T-helper 9 cell (primary cell): ENCODE measurements at places on chromosomes 16 and 17.
A peak's percentile ranks its signal among the peaks of the same experiment; 100 is the strongest.

DNA sequence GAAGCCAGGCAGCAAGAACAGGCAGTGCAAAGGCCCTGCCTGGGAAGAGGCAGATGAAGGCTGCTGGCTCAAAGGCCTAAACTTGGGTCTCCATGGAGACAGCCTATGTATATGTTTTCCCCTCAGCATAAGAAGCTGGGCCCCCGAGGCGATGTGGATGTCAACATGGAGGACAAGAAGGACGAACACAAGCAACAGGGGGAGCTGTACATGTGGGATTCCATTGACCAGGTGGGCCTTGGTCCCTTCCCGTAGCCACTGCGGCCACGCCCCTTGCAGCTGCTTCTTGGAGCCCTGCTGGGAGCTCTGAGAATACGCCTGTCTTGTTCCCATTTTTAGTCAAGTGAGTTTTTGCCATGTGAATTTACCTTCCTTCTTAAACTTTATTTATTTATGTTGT is 106.0 kb downstream of the SDR42E1 start:
- no peak for DNase-seq

DNA sequence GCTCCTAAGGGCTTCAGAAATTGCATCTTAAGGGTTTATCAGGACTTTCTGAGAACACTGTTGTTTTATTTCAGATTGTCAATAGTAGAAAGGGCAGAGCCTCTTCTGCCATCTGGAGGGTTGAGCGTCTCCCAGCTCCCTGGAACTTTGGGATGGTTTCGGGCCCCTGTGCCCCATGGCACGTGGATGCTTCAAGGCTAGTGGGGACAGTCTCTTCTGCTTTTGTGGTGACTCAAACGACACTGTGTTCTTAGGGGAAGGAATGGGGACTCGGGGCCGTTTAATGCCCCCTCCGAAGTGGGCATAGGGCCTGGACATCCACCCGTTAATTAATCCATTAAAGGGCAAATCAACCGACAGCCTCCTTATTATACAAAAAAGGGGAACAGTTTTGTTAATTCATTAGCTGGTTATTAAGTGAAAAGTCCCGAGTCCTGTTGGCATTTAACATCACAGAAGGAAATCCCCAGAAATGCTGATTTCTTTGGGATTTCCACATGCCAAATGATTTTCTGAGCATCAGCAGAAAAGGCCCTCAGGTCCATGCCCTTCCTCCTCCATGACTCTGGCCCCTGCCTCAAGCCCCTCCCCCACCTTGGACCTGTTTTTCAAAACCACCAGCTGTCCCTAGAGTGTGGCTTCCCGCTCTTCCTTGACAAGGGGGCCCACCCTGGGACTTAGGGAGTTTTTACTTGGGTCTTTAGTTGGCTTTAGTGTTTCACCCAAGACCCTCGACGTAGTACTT is 68.7 kb downstream of the ARSG start:
- no peak for DNase-seq

DNA sequence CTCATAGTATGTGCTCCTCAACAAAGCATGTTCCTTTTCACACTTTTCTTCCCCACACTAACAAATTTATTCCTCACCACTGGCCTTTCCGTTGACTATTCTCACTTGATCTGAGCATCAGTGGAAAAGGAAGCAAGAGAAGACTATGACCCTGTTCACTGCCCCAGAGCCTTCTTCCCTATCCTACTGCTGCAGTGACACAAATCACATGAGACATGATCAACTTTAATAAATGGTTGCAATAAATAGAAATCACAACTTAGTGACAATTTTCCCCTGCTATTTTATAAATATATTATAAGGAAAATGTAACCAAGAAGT is 438.7 kb upstream of the SOX9 start:
- no peak for DNase-seq

GRCh38 chr17:39699818-39700147 is at the start of gene ERBB2:
Gene ERBB2 (plus strand): TSS chr17:39700064. CDS start chr17:39700239, 175 bp downstream.
- no peak for DNase-seq

GRCh38 chr16:72072514-72073342 is 9.7 kb downstream of the HPR start:
- DNase-seq, result no peak

DNA sequence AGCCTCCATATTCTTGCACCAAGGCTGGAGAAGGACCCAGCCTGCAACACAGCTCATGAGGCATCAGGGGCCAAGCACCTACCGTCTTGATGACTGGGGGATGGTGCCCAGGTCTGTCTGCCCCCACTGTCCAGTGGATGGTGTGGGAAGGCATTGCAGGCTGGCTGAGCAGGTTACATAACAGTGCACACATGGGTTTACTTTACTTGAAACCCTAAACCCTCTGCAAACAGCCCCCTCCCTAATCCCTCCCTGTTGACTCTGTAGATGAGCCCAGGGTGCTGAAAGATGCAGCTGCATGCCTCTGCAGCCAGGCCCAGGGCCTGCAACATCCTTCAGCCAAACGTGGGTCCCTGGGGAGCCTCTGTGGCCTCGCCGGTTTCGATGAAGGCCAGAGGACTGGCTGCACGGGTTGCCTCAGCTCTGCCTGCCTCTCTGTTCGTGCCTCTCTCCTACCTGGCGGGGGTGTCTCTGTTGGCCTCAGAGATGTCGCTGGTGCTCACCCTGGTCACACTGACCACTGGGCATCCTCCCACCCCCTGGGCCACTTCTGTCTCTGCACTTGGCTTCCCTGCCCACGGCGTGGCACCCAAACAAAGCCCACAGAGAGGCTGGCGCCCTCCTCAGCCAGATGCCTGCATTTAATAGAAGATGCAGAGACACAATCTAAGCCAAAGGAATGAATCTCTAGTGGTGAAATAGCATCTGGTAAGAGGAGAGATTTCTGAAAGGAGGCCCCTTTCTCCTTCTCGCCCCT is 95.1 kb downstream of the METRNL start:
- DNase-seq, result no peak

DNA sequence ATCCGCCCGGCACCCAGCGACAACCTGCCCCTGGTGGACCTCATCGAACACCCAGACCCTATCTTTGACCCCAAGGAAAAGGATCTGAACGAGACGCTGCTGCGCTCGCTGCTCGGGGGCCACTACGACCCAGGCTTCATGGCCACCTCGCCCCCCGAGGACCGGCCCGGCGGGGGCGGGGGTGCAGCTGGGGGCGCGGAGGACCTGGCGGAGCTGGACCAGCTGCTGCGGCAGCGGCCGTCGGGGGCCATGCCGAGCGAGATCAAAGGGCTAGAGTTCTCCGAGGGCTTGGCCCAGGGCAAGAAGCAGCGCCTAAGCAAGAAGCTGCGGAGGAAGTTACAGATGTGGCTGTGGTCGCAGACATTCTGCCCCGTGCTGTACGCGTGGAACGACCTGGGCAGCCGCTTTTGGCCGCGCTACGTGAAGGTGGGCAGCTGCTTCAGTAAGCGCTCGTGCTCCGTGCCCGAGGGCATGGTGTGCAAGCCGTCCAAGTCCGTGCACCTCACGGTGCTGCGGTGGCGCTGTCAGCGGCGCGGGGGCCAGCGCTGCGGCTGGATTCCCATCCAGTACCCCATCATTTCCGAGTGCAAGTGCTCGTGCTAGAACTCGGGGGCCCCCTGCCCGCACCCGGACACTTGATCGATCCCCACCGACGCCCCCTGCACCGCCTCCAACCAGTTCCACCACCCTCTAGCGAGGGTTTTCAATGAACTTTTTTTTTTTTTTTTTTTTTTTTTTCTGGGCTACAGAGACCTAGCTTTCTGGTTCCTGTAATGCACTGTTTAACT is 1.0 kb downstream of the NOG start:
- DNase-seq, result no peak

- no peak for DNase-seq
These were observed 1.8 kb upstream of the ZPBP2 start for GRCh38 chr17:39866013-39866730.

- DNase-seq, result no peak
These were observed 181.1 kb downstream of the CCDC182 start for GRCh38 chr17:57563958-57564357.

GRCh38 chr17:65230040-65230439 is 92.9 kb downstream of the RGS9 start:
- DNase-seq, result no peak

GRCh38 chr16:72126429-72126765 is 32.8 kb downstream of the DHX38 start:
- no peak for DNase-seq

DNA sequence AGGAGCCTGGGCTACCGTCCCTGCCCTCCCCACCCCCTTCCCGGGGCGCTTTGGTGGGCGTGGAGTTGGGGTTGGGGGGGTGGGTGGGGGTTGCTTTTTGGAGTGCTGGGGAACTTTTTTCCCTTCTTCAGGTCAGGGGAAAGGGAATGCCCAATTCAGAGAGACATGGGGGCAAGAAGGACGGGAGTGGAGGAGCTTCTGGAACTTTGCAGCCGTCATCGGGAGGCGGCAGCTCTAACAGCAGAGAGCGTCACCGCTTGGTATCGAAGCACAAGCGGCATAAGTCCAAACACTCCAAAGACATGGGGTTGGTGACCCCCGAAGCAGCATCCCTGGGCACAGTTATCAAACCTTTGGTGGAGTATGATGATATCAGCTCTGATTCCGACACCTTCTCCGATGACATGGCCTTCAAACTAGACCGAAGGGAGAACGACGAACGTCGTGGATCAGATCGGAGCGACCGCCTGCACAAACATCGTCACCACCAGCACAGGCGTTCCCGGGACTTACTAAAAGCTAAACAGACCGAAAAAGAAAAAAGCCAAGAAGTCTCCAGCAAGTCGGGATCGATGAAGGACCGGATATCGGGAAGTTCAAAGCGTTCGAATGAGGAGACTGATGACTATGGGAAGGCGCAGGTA is 762 bp downstream of the CDK12 start:
- DNase-seq, result peak; percentile 11

GRCh38 chr17:51119415-51120356 is 982 bp downstream of the SPAG9 start:
- peak; percentile 24 for DNase-seq

DNA sequence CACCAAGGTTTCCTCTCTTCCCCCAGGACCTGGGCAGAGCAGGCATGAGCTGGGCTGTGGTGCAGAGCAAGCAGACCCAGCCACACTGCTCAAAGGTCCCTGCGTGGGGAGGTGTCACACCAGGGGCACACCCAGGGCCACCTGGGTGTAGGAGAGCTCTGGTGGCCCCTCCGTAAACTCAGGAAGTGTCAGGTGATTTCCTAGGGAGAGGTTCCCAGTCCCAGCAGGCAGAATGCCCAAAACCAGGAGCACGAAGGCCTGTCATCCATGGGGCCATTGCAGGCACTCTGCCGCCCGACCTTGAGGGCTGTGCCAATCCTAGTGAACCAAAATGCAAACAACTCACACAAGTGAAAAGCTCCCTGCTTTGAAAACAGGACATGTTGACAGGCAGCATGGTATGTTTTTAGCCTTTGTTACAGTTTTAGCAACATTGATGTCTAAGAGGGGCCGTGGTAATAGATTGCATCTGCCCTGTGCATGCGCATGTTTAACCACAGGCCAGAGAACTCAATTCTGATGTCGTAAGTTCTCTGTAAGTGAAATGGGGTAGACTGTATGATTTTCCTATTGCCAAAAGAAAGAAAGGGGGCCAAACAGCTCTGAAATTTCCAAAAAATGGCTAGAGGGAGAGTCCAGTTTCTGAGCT is 21.3 kb downstream of the CIBAR2 start:
- DNase-seq, result no peak

GRCh38 chr16:27511657-27512448 is 37.9 kb downstream of the GTF3C1 start:
- DNase-seq, result no peak

DNA sequence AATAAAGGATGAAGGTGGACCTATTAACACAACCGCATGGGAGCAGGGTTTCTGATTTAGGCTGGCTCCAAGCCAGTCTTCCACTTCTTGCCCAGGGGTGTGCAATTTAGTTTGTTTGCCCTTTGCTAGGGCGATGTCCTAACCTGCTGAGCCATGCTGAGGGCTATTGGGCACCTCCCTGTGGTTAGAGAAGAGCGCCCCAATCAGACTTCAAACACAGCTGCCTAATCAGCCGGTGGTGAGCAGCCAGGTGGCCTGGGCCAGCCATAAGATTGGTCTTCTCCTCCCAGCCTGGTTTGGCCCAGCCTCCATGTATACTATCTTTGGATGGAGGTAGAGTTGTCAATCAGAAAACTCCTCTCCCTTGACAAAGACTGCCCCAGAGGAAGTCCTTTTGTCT is 15.7 kb downstream of the TMEM94 start:
- DNase-seq, result no peak

- no peak for DNase-seq
These were observed 33.3 kb upstream of the FOXF1 start for GRCh38 chr16:86476956-86477534.

DNA sequence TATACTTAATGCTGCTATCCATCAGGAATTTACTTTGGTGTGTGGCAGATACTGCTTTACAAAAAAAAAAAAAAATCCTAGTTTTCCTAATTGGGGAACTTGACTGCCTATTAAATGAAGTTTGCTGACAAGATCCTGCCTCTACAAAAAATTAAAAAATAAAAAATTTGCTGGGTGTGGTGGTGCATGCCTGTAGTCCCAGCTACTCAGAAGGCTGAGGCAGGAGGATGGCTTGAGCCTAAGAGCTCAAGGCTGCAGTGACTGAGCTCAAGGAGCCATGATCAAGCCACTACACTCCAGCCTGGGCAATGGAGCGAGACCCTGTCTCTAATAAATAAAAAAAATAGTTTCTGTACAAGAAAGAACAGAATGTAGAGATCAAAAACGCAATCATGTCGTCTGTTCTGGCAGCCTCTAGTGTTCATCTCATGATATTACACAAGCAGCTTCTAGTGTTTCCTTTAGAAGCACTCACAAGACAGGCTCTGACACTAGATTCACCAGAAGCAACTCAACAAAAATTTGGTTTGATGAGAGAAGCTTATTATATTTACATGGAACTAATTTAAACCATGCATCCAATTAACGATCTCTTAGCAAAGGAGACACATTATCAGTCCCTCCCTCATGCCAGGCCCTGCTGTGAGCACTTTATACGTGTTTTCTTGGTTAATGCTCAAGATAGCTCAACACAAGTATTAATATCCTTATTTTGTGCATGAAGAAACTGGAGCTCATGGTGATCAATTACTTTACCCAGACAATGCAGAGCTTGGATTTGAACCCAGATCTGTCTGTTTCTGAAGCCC is 6.8 kb upstream of the KRTAP17-1 start:
- no peak for DNase-seq

DNA sequence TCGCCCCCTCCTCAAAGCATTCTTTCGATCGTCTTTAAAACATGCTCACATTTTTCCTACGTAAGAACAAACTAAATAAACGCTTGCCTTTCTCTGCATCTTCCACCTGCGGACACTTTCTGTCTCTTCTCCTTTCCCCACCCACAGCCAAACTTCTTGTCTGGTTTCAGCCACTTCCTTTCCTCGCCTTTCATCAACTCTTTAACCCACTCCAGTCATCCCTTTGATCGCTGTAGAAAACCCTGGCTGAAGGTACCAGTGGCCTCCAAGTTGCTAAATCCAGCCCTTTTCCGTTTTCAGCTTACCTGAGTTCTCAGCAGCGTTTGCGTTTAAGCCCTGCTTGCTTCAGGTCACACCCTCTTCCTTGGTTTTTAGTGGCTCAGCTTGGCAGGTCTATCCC is 483 bp downstream of the RPA1 start:
- no peak for DNase-seq
